Vagina (tissue), 2 donors: ENCODE measurements at places on chromosomes 5 and 9. TPM values are rescaled to one million over a fixed set of nuclear protein-coding genes. Genes with fewer than 3 reads are reported as not detected.
A peak's percentile ranks its signal among the peaks of the same experiment; 100 is the strongest.

GRCh38 chr5:145937432-145938250 is 1.3 kb downstream of the SH3RF2 start:
- DNase-seq, result peak; percentile 81

- DNase-seq, result no peak
These were observed 502.8 kb downstream of the NTRK2 start for GRCh38 chr9:85172001-85172978.

The SMIM3 gene
- total RNA-seq, result 46.7 TPM

The PCDHB7 gene
- 0.98 TPM for total RNA-seq

- DNase-seq, result no peak
These were observed 31.9 kb downstream of the ARSB start for GRCh38 chr5:78953092-78953800.

DNA sequence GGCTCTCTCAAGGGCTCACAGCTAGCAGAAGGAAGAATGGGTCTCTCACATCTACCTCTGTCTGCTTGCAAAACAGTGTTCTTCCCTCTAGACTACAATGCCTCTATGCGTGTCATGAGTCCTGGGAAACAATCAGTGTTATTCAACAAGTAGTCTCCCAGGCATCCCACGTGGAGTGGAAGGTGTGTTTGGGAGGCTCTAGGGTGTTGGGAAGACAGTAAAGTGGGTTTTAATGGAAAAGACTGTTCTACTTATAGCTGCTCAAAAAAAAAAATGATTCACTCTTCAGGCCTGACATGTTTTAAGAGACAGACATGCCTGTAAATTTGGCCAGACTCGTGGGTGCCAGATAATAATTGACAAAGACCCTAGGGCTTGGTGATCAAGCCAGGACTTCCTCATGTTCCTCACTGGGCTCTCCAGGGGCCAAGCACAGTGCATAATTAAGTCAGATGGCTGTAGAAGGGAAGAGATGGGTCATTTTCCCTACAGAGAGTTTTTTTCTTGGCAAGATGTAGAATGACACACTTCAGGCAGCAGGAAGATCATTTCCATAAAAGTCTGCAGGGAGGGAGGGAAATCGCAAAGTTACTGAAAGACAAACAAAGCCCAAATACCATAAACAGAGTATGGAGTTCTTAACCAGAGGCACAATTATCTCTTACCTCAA is 246.4 kb downstream of the ACTL7B start:
- no peak for DNase-seq

DNA sequence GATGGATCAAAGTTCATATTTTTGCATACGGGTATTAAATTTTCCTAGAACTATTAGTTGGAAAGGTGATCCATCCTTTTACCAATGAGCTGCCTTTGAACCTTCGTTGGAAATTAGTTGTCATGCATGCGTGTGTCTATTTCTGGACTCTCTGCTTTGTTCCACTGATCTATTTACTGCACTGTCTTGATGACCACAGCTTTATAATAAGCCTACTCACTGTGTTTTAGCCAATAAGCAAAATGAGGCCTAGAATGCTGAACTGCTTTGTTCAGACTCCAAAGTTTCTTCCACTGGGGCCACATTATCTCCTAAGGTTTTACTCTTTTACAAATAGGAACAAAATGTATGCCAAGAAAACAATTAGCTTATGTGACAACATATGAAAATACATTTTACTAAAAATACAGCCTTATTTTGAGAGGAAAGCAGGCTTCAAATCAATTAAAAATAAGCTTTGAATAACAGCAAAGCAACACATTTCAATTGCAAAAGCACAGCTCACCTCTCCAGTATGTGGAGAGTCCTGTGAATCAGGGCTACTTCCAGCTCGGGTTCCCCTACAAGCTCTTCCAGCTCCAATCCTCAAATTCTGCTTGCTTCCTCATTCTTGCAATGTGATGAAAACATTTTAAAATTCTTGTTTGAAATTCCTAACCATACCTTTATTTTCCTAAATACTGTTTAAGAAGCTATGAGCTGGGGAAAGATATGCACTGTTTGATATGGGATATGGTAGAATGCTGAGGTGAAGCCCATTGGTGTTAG is 72.0 kb downstream of the RETREG1 start:
- no peak for DNase-seq

GRCh38 chr5:171975877-171976667 is 30.4 kb downstream of the FBXW11 start:
- no peak for DNase-seq
